Pancreas (tissue), 10 donors: ENCODE measurements at places on chromosomes 2 and 18. TPM values are rescaled to one million over a fixed set of nuclear protein-coding genes. Genes with fewer than 3 reads are reported as not detected.

The ITPRIPL1 gene
- total RNA-seq = 0.41 TPM

The COL4A4 gene
- 5.7 TPM for total RNA-seq

DNA sequence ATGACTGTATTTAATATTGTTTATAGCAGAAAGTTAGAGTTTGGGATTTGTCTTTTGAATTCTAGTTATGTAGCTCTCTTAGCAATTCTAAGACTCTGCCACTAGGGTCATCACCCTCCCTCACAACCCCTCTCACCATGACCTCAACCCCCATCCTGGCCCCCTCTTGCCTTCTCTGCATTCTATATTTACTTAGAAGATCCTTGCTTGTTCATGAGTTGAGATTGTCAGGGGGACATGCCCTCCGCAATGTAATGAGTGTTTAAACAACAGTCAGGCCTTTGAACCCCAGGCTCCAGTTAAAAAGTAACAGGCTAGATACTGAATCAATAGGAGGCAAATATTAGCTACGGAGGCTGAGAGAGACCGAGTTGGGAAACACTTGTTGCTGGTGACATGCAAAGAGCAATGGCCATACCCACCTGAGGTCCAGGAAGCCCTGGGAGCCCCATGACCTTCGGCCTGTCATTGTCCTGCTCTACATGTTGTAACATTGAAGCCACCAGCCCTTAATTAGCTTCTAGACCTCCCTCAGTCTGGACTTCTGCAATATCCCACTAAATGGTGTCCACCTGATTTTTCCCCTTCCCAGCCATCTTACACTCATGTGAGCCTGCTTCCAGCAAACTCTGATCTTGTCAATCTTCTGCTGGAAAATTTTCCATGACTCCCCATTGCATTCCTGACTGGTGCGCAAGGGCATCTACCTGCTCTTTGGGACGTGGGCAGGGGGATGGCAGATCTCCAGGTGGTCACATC, 221.1 kb downstream of the ALPK2 start:
- peak overlapping the region; percentile 47 for H3K27ac ChIP-seq
- DNase-seq = no peak
- peaks cover 13% of the 10 kb centered on the region for H3K4me1 ChIP-seq
- H3K27me3 ChIP-seq = no peaks in the 10 kb centered on the region
- H3K4me3 ChIP-seq = no peak overlapping the region
- H3K36me3 ChIP-seq = no peaks in the 10 kb centered on the region

DNA sequence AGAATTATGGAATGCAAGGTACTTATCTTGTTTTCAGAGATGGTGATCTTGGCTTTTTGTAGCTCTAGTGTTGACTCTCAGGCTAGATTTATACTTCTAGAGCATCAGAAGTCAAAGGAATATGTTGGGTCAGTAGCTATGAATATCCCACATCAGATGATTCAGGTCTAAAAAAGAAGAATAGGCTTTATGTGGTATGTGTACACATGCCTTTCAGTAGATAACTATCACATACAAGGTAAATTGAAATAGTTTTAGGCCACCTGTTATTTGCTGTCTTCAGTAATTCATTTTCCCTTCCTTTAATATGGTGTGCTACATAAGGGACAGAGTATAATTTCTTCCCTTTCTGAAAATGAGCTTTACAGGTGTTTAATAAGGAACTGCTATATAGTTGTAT, 142.4 kb downstream of the AGPS start:
- DNase-seq = no peak
- no peak overlapping the region for H3K4me3 ChIP-seq
- H3K27ac ChIP-seq = no peak overlapping the region
- no peaks in the 10 kb centered on the region for H3K36me3 ChIP-seq
- H3K4me1 ChIP-seq = peaks cover 10% of the 10 kb centered on the region

GRCh38 chr18:12334863-12335262, 26.8 kb downstream of the TUBB6 start:
- no peaks in the 10 kb centered on the region for H3K4me1 ChIP-seq
- no peak for DNase-seq
- H3K4me3 ChIP-seq = no peak overlapping the region
- H3K27ac ChIP-seq = no peak overlapping the region
- no peaks in the 10 kb centered on the region for H3K27me3 ChIP-seq
- H3K36me3 ChIP-seq = no peaks in the 10 kb centered on the region
